ENCODE measurements at places on chromosomes 4 and X.

DNA sequence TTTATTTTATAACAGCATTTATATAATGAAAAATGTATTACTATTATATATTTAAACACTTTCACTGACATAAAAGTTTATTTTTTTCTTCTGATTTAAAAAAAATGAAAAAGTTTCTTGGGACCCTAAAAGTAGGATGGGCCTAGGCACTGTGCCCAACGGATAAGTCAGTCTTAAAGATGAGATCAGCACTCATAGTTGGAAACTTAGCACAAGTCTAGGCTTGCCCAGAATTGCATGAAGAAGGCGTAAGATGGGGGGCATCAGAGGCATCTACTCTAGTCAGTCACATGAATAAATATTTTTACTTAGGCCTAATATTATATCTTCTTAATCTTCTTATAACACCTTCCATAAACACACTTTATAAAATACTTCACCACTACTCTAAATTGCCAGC is 306.7 kb upstream of the GRID2 start:
- DNase-seq: no peak

DNA sequence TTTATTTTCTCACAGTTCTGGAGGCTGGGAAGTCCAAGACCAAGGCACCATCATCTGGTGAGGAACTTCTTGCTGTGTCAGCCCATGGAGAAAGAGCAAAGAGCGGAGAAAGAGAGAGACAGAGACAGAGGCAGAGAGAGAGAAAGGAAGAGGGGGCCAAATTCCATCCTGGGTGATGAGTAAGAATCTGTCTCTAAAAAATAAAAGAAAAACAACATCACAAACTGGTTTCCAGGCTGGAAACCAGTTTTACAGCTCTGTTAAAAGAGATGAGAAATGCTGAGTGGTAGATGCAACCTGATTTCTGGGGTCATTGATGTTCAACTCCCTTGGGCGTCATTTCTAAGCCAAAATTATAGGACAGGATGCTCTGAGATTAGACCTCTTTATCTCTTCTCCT is 72.9 kb downstream of the SHOX start:
- DNase-seq: no peak

DNA sequence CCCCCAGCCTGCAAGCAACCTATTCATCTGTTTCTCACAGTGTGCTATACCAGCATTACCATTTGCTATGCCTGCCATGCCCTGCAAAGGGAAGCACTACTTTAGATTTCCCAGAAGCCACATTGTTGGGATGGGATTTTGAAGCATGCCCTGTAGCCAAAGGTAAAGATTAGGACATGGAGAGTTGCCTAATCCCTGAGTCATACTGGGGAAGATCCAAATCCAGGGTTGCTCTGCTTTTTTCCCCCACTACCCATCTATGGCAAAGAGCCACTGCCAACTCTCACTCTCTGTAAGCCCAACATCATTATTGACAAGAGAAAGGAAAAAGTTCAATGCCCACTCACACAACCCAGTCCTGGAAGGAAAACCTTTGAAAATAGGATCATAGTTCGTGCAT is 36.7 kb upstream of the TMEM164 start:
- DNase-seq: no peak

GRCh38 chrX:27679281-27679680 is 89.1 kb downstream of the DCAF8L2 start:
- DNase-seq: no peak

GRCh38 chr4:153079857-153080391 is 124.3 kb upstream of the TRIM2 start:
- DNase-seq: no peak

Data from left ventricle myocardium inferior (tissue), 1 donor.